A673 (cell line): ENCODE measurements at places on chromosomes 11 and 22. TPM values are rescaled to one million over a fixed set of nuclear protein-coding genes. Genes with fewer than 3 reads are reported as not detected.

GRCh38 chr22:46465345-46465720, 72.1 kb downstream of the CELSR1 start:
- H3K4me3 ChIP-seq: no peak overlapping the region
- peaks cover 10% of the 10 kb centered on the region for H3K4me1 ChIP-seq
- no peak for DNase-seq

DNA sequence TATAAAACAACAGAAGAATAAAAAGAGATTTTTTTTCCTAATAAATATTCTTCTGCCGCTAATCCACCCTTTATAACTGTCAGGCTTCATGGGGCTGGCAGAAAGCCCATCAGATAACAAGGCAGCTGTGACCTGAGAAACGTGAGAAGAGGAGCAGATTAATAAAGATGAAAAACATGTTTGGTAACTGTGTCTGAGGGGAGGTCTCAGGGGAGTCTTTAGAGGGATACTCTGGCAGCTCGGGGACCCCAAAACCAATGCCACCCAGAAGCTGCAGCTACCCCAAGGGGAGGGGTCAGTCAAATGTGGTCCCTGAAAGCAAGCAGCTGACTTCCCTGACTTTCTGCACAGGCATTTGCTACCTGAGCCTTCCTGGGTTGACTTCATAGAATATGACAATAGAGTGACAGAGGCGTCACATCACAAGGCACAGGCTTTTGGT, 48.4 kb upstream of the POU2AF1 start:
- H3K27ac ChIP-seq: no peak overlapping the region
- no peaks in the 10 kb centered on the region for H3K36me3 ChIP-seq
- H3K4me1 ChIP-seq: peaks cover 25% of the 10 kb centered on the region
- no peaks in the 10 kb centered on the region for H3K27me3 ChIP-seq
- H3K4me3 ChIP-seq: no peak overlapping the region

DNA sequence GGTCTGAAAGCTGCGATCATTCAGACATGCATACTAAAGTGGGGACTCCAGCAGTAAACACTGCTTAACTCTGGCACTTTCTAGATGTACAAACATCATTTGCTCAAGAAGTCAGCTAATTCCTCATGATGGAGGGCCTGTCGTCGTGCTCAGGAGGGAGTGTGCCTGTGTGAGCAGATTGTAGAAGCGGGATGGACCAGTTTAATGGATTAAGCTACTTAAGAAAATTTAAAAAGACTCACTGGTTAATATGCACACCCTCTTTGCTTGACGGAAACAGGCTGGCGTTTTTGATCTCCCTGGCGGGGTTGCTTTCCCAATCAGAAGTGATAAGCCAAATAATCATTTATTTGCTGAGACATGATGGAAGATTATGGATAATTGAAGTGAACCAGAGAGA, 79.0 kb downstream of the LDLRAD3 start:
- H3K4me3 ChIP-seq: no peak overlapping the region
- H3K27me3 ChIP-seq: no peaks in the 10 kb centered on the region
- H3K36me3 ChIP-seq: no peaks in the 10 kb centered on the region

- no peaks in the 10 kb centered on the region for H3K36me3 ChIP-seq
- peaks cover 10% of the 10 kb centered on the region for H3K27me3 ChIP-seq
- H3K4me3 ChIP-seq: no peak overlapping the region
- no peaks in the 10 kb centered on the region for H3K4me1 ChIP-seq
- no peak overlapping the region for H3K27ac ChIP-seq
Observed at GRCh38 chr11:57054817-57055216, 66.1 kb downstream of the OR5AK2 start.

DNA sequence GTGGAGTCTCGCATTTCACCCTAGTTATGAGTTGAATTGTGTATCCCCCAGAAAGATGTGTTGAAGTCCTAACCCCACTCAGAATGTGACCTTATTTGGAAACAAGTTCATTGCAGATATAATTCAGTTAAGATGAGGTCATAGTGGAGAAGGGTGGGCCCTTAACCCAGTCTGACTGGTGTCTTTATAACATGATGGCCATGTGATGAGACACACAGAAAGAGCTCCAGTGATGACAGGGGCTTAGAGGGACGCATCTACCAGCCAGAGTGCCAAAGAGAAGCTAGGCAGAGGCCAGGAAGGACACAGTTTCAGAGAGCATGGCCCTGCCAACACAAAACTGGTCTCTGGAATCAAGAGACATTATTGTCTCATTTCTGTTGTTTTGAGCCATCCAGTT, 50.3 kb downstream of the LARGE1 start:
- no peaks in the 10 kb centered on the region for H3K27me3 ChIP-seq
- no peaks in the 10 kb centered on the region for H3K36me3 ChIP-seq
- DNase-seq: no peak
- H3K4me3 ChIP-seq: no peak overlapping the region
- H3K4me1 ChIP-seq: no peaks in the 10 kb centered on the region

GRCh38 chr11:2300936-2301630, 635 bp downstream of the C11orf21 start:
- H3K27ac ChIP-seq: no peak overlapping the region
- DNase-seq: no peak
- no peak overlapping the region for H3K4me3 ChIP-seq
- no peaks in the 10 kb centered on the region for H3K27me3 ChIP-seq
- no peaks in the 10 kb centered on the region for H3K36me3 ChIP-seq

- no peaks in the 10 kb centered on the region for H3K36me3 ChIP-seq
- no peak overlapping the region for H3K27ac ChIP-seq
- H3K27me3 ChIP-seq: peaks cover 36% of the 10 kb centered on the region
- no peak overlapping the region for H3K4me3 ChIP-seq
- peaks cover 19% of the 10 kb centered on the region for H3K4me1 ChIP-seq
- no peak for DNase-seq
Observed at GRCh38 chr11:92296138-92296515, 71.5 kb downstream of the FAT3 start.

DNA sequence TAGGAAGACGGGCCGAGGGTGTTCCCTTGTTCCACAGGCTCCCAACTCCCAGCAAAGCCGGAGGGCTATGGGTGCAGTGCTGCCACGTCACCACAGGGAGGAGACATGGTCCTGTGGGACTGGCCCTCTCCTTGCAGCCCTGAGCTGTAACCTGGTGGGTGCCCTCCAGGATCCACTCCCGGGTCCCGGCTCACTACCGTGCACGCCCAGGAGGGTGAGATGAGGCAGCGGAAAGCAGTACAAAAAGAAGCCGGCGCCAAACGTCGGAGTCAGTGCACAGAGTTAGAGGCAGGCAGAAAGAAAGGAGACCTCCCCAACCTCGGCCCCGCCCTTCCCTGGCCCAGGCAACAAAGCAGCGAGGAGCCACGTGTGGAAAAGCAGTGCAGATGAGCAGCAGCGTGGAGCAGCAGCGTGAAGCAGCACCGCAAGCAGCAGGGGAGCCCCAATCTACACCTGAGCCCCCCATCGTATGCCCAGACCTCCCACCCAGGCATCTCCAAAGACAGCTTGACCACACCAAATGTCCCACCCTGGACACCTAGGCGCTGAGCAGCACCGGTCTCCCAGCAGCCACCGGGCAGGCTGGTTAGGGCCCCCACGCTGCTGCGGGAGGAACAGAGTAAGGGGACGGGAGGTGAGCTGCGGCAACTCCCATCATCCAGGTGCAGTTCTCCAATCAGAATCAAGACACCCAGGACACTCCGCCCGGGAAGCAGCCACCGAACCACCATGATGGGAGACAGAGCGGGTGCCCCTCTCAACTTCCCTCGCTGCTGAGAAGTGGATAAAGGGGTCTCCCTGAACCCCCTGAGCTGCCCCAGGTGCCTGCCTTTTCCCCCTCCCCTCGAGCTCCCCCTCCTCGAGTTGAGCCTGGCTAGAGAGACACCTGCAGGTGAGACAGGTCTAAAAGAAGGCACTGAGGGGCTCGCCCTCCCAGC, 28.8 kb downstream of the IGSF9B start:
- H3K27me3 ChIP-seq: no peaks in the 10 kb centered on the region
- no peak overlapping the region for H3K27ac ChIP-seq
- no peak overlapping the region for H3K4me3 ChIP-seq
- no peaks in the 10 kb centered on the region for H3K4me1 ChIP-seq
- H3K36me3 ChIP-seq: no peaks in the 10 kb centered on the region

DNA sequence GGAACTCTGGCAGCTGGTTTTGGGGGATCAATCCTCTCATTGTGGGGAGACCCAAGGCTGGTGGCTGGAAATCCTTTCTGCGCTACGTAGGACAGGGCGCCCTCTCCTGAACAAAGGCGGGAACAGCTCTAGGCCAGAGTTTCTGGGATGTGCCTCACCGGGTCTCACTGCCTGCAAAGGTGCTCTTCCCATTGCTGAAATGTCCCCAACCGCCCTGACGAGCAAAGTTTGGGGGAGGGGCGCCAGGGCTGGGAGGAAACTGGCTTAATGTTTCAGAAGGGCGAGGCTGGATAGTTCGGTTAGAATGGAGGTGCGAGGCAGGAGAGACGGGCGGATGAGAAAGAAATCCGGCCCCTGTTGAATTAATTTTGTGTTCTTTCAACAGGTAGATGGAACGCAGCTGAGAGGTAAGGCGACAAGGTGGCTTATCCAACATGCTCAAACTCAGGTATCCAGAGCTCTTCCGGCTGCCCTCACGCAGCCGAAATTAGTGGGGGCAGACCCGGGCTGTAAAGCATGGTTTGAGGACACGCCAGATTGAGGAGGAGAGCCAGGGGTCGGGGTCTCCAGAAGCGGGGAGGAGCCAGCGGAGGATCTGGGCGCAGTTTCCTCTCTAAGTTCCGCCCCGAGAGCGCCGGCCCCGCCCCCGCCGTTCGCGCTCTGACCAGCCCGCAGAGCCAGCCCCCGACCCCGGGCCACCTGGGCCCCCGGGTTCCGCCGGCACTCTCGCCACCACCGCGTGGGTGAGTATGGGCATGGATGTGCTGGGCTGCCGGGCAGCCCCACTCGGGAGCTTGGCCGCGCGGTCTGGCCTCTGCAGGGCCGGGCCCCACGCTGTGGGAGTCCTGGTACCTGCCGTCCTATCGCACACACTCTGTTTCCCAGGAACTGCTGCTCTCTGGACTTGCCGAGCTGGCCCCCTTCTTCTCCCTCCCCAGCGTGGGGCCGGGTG, at the start of gene PGAP2:
Gene PGAP2 (plus strand): TSS at position 652 of the 952 bp plus-strand sequence. CDS start 2,700 bp downstream, outside the sequence.
- no peaks in the 10 kb centered on the region for H3K36me3 ChIP-seq
- H3K27ac ChIP-seq: peak within 1 kb of the TSS; percentile 32
- H3K27me3 ChIP-seq: no peaks in the 10 kb centered on the region
- H3K4me1 ChIP-seq: peaks cover 5% of the 10 kb centered on the region
- peak; percentile 72 for DNase-seq

GRCh38 chr11:67364783-67365722, 8.3 kb downstream of the CLCF1 start:
- no peaks in the 10 kb centered on the region for H3K36me3 ChIP-seq
- no peak overlapping the region for H3K4me3 ChIP-seq
- H3K27ac ChIP-seq: no peak overlapping the region
- peaks cover 19% of the 10 kb centered on the region for H3K4me1 ChIP-seq
- H3K27me3 ChIP-seq: no peaks in the 10 kb centered on the region

GRCh38 chr11:126917531-126918204, 82.9 kb downstream of the KIRREL3 start:
- H3K4me3 ChIP-seq: no peak overlapping the region
- peak; percentile 58 for DNase-seq
- no peaks in the 10 kb centered on the region for H3K4me1 ChIP-seq

GRCh38 chr11:94201004-94201465, 72.4 kb downstream of the PANX1 start:
- no peaks in the 10 kb centered on the region for H3K4me1 ChIP-seq
- no peak overlapping the region for H3K4me3 ChIP-seq
- DNase-seq: no peak
- no peaks in the 10 kb centered on the region for H3K27me3 ChIP-seq
- no peaks in the 10 kb centered on the region for H3K36me3 ChIP-seq
- H3K27ac ChIP-seq: no peak overlapping the region

GRCh38 chr22:37636186-37636948, 3.1 kb upstream of the SH3BP1 start:
- DNase-seq: peak; percentile 58
- H3K36me3 ChIP-seq: no peaks in the 10 kb centered on the region
- H3K27me3 ChIP-seq: no peaks in the 10 kb centered on the region
- H3K27ac ChIP-seq: no peak overlapping the region
- H3K4me1 ChIP-seq: peaks cover 34% of the 10 kb centered on the region

- H3K4me1 ChIP-seq: no peaks in the 10 kb centered on the region
- no peak overlapping the region for H3K4me3 ChIP-seq
- no peak overlapping the region for H3K27ac ChIP-seq
- H3K27me3 ChIP-seq: no peaks in the 10 kb centered on the region
Observed at GRCh38 chr11:88475991-88476418, 138.5 kb upstream of the CTSC start.

DNA sequence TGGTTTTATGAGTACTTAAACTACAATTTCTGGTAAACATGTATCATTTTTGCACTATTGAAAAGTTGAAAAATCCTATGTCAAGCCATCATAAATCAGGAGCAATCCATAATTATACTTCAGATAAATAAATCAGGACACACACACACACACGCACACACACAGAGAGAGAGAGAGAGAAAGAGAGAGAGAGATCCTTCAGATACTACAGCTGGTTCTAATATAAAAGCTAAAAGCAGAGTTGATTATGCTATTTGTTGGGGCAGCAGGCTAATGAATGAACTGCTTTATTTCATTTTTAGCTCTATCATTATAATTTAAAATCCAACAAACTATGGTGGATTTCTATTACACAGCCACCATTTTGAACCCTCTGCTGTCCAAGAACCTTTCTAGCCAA, 322.4 kb upstream of the CCDC90B start:
- H3K27me3 ChIP-seq: no peaks in the 10 kb centered on the region
- no peak overlapping the region for H3K27ac ChIP-seq
- no peak for DNase-seq

DNA sequence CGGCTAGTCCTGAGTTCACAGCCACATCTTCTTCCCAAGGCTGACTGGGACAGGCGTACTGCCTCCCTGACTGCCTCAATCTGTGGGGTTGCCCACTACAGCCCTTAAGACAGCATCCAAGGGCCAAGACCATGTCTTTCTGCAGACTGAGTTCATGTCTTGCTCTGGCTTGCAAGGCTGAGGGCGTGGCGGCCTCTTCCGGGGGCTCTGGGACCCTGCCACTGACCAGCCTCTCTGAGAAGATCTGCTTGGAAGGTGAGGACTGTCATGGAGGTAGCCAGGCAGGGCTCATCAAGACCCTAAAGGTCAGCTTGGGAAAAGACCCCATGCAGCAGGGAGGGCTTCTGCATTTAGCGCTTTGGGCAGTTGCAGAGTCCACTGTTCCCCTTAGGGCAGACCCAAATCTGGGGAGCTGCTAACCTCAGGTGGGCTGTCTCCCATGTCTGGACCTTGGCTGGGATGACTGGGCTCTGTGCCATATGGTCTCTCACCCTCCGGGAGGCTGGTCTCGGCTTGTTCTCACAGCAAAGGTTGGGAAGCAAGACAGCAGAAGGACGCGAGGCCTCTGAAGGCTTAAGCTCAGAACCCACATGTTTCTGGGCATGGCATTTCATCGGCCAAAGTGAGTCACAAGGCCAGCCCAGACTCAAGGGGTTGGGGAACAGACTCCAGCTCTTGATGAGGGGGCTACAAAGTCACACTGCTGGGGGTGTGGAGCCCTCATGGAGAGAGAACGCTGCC, 109.1 kb upstream of the LMO1 start:
- H3K4me3 ChIP-seq: no peak overlapping the region
- no peak overlapping the region for H3K27ac ChIP-seq

MRPL23 gene
- total RNA-seq: 83.8 and 92.4 TPM in 2 replicates

TPBGL gene
- 0.24 and 0.41 TPM in 2 replicates for total RNA-seq

IRAG1 gene
- 0.26 and 0.81 TPM in 2 replicates for total RNA-seq

PLAAT5 gene
- not detected in 2 replicates for total RNA-seq

OR5I1 gene
- total RNA-seq: not detected in 2 replicates

OR8D4 gene
- total RNA-seq: not detected in 2 replicates

C11orf54 gene
- total RNA-seq: 24.3 and 26.2 TPM in 2 replicates

GLYAT gene
- 0.39 TPM in 1 of 2 replicates, not detected in the other for total RNA-seq

CARNS1 gene
- total RNA-seq: 0.13 and 0.28 TPM in 2 replicates

MGAT3 gene
- 2.7 and 5.8 TPM in 2 replicates for total RNA-seq

THY1 gene
- 150 and 187 TPM in 2 replicates for total RNA-seq

MS4A4E gene
- total RNA-seq: not detected in 2 replicates

OOSP2 gene
- total RNA-seq: not detected in 2 replicates

KCNC1 gene
- total RNA-seq: 0.09 and 0.13 TPM in 2 replicates
